Chondrocyte (in vitro differentiated cells): ENCODE measurements at places on chromosomes 7 and 10.
A peak's percentile ranks its signal among the peaks of the same experiment; 100 is the strongest.

DNA sequence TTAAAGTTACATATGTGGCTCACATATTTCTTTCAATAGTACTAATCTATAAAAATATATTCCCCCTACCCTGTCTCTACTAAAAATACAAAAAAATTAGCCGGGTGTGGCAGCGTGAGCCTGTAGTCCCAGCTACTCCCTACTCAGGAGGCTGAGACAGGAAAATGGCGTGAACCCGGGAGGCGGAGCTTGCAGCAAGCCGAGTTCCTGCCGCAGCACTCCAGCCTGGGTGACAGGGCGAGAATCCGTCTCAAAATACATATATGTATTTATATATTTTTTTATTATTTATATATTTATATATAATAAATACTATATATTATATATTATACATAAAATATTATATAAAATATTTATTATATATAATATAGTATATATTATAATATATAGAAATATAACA is 69.7 kb upstream of the GRM3 start:
- H3K27ac ChIP-seq = no peak overlapping the region
- no peak for DNase-seq
- no peak overlapping the region for H3K4me3 ChIP-seq
- H3K4me1 ChIP-seq = no peaks in the 10 kb centered on the region
- H3K36me3 ChIP-seq = no peaks in the 10 kb centered on the region

- DNase-seq = no peak
- no peaks in the 10 kb centered on the region for H3K36me3 ChIP-seq
- H3K27me3 ChIP-seq = no peaks in the 10 kb centered on the region
- H3K27ac ChIP-seq = no peak overlapping the region
- H3K4me1 ChIP-seq = peaks cover 13% of the 10 kb centered on the region
- H3K4me3 ChIP-seq = no peak overlapping the region
Observed at GRCh38 chr10:4781955-4782354, 44.1 kb upstream of the AKR1E2 start.

DNA sequence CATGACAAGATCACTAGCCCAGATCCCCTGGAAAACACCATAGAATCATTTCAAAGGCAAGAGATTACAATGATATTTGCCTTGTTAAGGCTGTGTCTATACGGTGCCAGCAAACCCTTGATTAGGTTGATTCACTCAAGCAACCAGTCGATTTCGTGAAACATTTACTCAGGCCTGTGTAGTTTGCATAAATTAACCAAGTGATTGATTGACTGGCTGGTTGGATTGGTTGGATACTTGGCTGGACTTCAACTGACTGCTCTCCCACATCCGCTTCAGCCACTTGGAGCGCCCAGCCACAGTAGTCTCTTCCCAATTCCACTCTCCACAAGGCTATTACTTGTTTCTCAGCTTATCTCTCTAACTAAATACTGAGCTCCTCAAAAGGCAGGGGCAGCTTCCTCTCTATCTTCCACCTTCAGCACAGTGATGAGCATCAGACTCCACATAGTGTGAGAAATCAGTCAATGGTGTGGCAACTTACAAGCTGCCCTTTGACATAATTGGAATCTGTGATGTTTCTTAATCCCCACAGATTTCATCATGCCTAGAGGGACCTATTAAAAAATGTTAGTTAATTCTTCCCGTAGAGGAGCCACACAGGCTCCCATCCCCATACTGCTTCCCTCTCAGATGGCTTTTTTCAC is 217.4 kb downstream of the GRM8 start:
- H3K4me3 ChIP-seq = no peak overlapping the region
- no peak for DNase-seq
- no peaks in the 10 kb centered on the region for H3K36me3 ChIP-seq
- H3K27ac ChIP-seq = no peak overlapping the region
- peaks cover 2% of the 10 kb centered on the region for H3K27me3 ChIP-seq

DNA sequence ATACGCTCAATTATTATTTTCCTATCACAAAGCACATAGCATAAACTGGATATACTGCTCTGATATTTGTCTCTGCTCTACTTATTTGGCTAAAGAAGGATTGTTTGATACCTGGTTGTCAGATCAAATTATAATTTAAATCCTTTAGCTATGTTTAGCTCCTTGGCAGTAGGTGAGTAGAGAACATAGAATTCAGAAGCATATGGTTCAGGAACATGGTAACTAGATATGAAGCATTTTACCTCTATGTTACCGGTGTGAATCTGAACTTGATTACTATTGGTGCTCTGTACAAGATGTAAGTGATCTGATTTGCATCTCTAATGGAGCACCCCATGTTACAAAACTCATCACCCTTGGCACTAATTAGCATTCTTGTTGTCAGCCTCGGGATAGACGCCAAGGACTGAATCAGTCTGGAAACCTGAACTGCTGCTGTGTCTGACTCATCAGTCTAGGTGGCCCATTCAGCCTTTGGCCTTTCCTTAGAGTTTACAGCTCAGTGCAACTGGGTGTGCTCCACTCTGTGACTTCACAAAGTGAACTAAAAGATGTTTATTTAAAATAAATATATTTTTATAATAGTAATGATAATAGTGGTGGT is 12.3 kb upstream of the MYPN start:
- H3K27me3 ChIP-seq = no peaks in the 10 kb centered on the region
- H3K27ac ChIP-seq = no peak overlapping the region
- no peak overlapping the region for H3K4me3 ChIP-seq
- H3K4me1 ChIP-seq = peaks cover 34% of the 10 kb centered on the region

GRCh38 chr7:139943401-139943800 is 114.3 kb downstream of the TBXAS1 start:
- H3K27me3 ChIP-seq = peaks cover 10% of the 10 kb centered on the region
- peaks cover 13% of the 10 kb centered on the region for H3K36me3 ChIP-seq
- peaks cover 9% of the 10 kb centered on the region for H3K4me1 ChIP-seq
- no peak overlapping the region for H3K27ac ChIP-seq

- no peak overlapping the region for H3K4me3 ChIP-seq
- no peak for DNase-seq
- peaks cover 15% of the 10 kb centered on the region for H3K4me1 ChIP-seq
- no peak overlapping the region for H3K27ac ChIP-seq
Observed at GRCh38 chr7:2237109-2237602, 4.4 kb upstream of the MAD1L1 start.

GRCh38 chr7:93051660-93052059 is 66.1 kb downstream of the SAMD9 start:
- H3K27me3 ChIP-seq = no peaks in the 10 kb centered on the region
- no peak overlapping the region for H3K4me3 ChIP-seq
- DNase-seq = no peak
- peaks cover 21% of the 10 kb centered on the region for H3K4me1 ChIP-seq

DNA sequence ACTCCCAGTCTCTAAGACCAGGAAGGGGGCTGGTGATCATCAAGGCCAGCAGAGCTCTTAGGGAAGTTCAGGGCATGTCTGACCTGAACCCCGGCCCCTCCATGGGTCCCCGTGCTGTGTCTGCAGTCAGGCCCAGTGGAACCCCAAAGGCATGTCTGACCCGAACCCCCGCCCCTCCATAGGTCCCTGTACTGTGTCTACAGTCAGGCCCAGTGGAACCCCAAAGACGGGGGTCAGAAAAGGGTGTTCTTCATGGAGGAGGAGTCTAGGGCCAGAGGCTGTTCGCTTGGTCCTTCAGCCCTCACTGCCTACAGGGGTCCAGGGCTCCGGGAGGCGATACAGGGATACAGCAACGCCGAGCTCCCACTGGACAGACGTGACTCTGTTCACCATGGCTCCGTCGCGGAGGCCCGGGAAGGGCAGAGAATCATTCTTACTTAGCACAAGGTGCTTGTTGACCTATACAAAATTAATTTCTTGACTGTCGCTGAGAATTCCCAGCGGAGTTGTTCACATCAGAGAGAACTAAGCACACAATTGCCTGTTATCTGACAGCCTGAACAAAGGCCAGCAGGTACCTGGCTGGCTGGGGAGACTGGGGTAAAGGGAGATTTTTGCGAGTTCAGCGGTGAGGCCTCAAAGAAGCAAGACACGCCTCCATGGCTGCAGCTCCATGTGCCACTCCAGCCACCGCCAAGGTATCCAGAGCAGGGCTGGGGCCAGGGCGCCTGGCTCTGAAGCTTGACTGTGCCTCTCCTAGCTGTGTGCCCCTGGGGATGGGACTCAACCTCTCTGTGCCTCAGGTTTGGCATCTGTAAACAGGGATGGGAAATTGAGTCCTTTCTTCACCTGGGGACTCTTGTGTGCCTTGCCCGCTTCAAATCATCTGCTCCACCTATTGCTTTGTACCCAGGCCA is 26.8 kb downstream of the EN2 start:
- H3K27me3 ChIP-seq = peaks cover 56% of the 10 kb centered on the region
- H3K27ac ChIP-seq = no peak overlapping the region
- no peak overlapping the region for H3K4me3 ChIP-seq
- DNase-seq = no peak
- H3K36me3 ChIP-seq = no peaks in the 10 kb centered on the region

- peaks cover 44% of the 10 kb centered on the region for H3K4me1 ChIP-seq
- no peaks in the 10 kb centered on the region for H3K36me3 ChIP-seq
- H3K27me3 ChIP-seq = no peaks in the 10 kb centered on the region
- peak overlapping the region; percentile 90 for H3K27ac ChIP-seq
- H3K4me3 ChIP-seq = peak overlapping the region; percentile 78
- no peak for DNase-seq
Observed at GRCh38 chr10:119651514-119652360, 557 bp downstream of the BAG3 start.

GRCh38 chr10:4835494-4835918 is 9.5 kb downstream of the AKR1E2 start:
- H3K36me3 ChIP-seq = peaks cover 11% of the 10 kb centered on the region
- H3K27me3 ChIP-seq = no peaks in the 10 kb centered on the region
- no peak overlapping the region for H3K27ac ChIP-seq
- H3K4me1 ChIP-seq = peaks cover 3% of the 10 kb centered on the region
- no peak overlapping the region for H3K4me3 ChIP-seq
- no peak for DNase-seq

GRCh38 chr7:130921391-130922180 is 187.6 kb upstream of the KLF14 start:
- no peaks in the 10 kb centered on the region for H3K36me3 ChIP-seq
- H3K27ac ChIP-seq = peak overlapping the region; percentile 90
- no peak for DNase-seq
- H3K27me3 ChIP-seq = no peaks in the 10 kb centered on the region
- peak overlapping the region; percentile 50 for H3K4me3 ChIP-seq

- H3K4me1 ChIP-seq = peaks cover 3% of the 10 kb centered on the region
- H3K27me3 ChIP-seq = no peaks in the 10 kb centered on the region
- DNase-seq = no peak
Observed at GRCh38 chr10:97747573-97747972, 10.6 kb downstream of the ZFYVE27 start.
